Activated naive CD4-positive, alpha-beta T cell (primary cell): ENCODE measurements at places on chromosomes 12 and 14.

- DNase-seq = no peak
Measured at GRCh38 chr14:74469548-74470518, 23.3 kb downstream of the NPC2 start.

- no peak for DNase-seq
Measured at GRCh38 chr14:90535556-90536090, 138.8 kb downstream of the CALM1 start.

DNA sequence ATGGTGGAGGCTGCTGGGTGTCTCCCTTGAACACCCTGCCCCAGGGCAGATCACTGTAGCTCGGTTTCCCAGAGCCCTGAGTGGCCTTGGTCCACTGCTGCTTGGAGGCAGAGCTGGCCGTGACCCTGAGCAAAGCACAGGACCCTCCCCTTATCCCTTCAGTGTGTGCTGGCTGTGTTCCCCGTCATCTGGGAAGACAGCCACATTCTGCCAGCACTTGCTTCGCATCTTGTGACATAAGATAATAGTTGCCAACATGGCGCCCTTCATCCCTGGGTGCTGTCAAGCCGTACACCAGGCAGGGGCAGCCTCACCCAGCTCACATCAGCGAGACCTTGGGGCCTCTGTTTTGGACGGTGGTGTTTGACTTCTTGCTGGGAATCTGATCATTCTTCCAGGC lies 12.1 kb upstream of the ALDH2 start:
- no peak for DNase-seq

DNA sequence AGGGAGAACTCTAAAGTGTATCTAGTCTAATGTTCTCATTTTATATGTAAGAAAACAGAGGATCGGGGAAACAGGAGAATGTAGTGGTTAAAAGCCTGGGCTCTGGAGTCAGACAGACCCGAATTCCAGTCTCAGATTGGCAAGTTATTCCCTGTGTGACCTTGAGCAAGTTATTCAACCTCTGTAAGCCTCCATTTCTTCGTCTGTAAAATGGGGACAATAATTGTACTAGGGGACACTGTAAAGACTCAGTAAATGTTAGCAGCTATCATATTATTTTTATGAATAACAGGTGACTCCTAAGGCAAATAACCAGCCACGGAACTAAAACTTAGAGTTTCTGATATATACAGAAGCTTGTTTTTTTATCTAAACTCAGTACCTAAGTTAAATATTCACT lies 152.1 kb downstream of the APAF1 start:
- DNase-seq = no peak

DNA sequence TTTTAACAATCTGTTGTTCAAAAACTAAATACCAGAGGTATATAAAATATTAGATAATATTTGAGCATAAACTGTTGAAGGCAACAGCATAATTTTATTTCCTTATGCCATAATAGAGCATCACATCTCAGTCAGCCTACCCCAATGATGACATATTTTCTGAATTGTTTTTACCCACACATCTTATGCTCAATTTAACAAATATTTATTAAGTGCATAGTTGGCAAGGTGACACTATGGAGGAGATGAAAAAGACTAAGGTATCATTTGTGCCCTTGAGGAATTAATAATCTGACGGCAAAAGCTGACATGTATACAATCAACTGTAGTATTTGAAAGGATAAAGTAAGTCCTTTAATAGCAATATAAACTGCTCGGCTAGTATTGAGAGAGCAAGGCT lies 102.4 kb downstream of the SYT1 start:
- no peak for DNase-seq

DNA sequence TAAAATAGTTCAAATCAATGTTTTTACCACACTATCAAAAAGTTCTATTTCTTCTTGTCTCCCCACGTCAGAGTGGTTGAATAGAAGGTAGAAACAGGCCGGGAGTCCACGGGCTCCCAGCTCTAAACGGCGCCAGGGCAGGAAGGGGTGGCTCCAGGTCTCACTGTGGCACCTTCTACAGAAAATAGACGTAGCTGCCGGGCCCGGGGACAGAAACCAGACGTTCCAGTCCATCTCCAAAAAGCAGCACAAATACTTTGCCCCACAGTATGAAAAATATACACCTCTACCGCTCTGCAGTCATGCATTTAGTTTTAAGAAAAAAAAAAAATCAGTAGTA lies 30.9 kb downstream of the CCNK start:
- no peak for DNase-seq

DNA sequence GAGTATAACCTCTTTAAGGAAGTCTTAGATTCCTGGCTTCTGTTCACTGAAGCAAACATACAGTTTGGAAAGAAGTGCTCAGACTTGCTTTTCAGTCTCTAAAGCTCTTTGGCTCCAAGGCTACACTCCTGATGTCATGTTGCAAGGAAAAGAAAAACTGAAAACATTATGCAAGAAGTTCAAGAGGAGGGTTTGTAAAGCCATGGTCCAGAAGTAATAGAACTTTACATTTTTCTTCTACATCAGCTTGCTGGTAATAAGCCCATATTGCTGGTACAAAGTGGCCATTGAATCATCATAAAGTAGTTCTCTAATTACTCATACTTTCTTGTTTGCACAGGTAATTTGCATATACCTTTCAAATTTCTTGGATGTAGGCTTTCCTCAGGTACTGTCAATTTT lies 83.6 kb downstream of the BBS10 start:
- DNase-seq = no peak

DNA sequence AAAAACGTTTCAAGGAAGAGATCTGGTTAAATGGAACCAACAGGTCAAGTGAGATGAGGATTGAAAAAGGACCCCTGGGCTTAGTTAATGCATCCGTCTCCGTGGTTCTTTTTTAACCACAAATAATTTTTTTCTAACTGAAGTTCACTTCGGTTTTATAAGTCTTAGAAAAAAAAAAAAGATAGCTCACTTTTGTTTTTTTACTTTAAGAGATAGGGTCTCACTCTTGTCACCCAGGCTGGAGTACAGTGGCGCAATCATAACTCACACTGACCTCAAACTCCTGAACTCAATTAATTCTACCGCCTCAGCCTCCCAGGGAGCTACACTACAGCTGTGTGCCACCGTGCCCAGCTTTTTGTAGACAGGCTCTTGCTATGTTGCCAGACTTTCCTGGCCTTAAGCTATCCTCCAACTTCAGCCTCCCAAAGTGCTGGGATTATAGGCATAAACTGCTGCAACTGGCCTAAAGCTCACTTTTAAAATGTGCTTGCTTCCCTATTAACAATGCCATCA lies 11.8 kb downstream of the HNRNPC start:
- no peak for DNase-seq

DNA sequence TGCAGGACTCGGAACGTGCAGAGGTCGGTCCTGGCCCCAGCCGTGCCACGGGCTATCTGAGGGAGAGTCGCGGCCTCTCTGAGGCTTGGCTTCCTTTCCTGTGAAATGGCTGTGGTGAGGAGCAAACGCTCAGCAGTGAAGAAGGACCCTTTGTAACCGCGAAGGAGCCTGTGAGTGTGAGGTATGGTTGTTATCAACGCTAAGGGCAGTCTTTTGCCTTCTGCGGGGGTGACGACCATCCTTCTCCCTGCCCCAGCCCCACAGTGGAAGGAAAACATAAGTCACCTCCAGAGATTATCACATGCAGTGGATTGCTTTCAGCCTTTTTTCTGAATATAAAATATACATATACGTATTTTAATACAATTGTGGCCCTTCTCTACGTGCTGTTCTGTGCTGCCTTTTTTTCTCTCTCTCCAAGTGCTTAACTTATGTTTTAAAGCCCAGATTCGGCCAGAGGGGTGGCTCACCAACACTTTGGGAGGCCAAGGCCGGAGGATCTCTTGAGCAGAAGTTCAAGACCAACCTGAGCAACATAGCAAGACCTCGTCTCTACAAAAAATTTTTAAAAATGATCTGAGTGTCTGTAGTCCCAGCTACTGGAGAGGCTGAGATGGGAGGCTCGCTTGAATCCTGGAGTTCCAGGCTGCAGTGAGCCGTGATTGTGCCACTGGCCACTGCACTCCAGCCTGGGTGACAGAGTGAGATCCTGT lies 17.4 kb downstream of the TAMALIN start:
- no peak for DNase-seq

DNA sequence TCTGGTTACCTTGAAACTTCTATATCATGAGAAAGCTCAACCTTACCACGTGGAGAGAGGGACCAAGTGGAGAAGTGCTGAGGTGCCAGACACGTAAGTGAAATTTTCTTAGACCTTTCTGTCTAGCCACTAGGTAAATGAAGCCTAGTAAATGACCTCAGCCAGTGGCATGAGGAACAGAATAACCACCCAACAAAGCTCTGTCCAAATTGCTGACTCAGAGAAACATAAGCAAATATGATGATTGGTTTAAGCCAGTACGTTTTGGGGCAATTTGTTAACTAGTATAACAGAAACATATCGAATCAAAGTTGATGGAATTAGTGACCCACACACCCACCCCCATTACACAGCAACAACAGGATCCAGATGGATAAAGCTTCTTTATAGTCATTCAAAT lies 75.2 kb upstream of the MAX start:
- no peak for DNase-seq

GRCh38 chr14:69501423-69501838 lies 16.9 kb downstream of the PLEKHD1 start:
- DNase-seq = no peak

GRCh38 chr12:121413917-121414316 lies 14.0 kb downstream of the RNF34 start:
- DNase-seq = no peak

DNA sequence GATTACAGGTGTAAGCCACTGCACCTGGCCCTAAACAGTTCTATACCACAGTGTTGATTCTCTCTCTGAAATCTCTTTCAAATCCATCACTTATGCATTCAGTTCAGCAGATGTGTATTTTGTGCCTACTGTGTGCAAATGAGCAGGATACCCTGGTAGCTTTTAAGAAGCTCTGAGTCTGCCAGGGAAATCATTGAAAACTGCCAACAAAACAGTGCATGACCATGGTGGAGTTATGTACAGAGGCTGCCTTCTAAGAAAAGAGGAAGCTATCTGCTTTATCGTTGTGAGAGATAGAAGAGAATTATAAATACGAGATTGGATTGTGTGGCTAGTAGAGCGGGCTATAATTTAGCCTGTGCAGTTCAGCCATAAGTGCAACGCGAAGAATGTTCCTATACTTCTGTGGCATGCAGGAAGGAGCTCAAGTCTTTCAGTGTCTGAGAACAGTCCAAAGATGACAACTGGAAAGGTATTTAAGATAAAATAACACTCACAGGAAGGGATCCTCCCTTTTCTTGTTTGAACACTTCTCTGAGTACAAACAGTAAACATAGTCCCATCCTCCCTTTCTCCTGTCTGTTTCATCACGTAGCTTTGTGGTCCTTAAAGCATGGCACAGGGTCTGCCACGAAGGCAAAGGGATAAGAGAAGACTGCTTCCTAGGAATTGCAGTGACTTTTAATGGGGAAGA lies 4.3 kb downstream of the DIP2B start:
- no peak for DNase-seq

GRCh38 chr12:51729331-51729730 lies 119.2 kb downstream of the FIGNL2 start:
- DNase-seq = no peak

DNA sequence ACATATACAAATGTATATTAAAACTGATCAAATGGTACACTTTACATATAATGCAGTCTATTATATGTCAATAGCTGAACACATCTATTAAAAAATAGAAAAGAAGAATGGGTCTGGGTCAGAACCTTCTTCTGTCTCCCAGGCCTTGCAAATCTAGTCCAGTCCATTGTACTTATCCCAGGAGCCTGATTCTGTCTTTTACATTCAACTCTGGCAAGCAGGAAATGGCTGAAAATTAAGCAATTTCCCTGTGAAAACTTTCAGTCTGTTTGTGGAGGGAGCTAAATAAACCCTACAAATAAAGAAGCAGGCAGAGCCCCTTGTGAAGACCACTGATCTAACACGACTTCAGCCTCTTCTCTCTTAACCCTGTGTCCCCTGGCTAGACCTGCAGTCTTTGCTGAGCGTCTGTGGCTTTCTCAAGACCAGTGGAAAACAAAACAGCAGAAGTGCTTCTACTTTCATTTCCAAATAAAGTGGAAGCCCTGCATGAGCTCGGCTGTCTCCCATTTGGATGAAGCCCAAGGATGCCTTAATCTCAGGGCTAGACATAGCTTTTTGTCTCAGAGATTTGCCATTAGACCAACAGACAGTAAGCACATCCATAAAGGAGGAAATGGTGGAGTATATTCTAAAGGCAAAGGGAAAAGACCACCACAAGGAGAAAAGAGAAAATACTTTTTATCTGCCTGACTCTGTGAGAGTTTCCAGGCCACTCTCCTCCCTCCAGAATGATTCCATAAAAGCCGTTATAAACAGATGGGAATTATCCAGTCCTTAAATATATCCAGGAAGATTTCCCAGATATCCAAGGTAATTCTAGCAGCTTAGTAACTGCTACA lies 48.2 kb downstream of the CRACR2A start:
- DNase-seq = no peak

DNA sequence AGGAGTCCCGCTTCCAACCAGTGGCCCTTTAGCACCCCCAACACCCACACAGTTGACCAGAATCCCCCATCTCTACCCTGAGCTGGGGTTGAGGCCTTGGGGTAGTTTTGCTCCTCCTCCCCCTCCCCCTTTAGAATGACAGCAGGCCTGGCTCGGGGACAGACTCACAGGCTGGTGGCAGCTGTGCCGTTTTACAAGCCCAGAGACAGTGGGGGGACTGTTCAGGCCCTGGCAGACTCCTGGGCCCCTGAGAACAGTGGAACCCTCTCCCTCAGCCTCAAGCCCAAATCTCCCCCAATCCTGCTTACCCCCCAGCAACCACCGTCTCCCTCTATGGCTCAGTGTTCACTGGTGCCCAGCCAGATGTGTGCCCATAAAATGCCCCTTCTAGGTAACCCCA lies 10.1 kb downstream of the TMEM119 start:
- DNase-seq = no peak

DNA sequence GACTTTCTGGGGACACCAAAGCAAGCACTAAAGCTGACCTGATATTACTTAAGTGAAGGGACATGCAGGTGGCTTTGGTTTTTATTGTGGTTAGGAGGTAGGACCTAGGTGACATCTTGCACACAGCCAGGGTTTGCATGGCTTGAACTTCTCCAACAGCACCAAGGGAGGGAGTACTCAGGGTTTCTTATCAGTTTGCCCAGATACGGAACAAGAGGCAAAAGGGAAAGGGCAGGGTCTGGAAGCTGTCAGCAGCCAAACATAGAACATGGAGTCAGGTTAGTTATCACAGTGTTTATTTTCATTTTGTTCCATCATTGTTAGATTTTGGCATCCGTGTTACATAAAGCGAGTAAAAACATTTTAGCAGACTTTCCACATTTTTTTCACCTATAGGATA lies 186.3 kb upstream of the CLEC14A start:
- no peak for DNase-seq

DNA sequence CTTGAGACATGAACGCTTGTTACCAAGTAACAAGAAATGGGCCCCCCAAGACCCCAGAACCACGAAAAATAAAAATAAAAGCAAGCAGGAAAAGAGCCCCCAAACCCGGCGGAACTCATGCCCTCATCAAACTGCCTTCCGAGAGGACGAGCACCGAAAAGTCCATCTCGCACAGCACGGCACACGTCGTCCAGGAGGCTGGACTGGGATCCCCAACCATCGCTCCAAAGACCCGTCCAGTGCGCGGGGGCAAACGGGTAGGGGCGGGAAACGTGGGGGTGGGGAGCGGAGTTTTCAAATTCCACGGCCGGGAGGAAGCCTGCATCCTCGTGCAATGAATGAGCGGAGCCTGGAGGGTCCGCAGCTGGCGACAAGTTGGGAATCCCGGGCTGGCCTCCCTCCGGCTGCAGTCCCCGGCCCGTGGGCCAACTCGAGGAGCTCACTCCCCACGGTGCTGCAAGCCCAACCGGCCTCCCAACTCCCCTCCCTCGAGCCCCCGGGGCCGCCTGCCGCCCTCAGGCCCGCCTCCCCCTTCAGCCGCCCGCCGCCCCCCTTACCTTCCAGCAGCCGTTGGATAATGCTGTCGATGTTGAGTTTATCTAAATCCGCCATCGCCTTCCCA lies 484 bp downstream of the PPP1CC start:
- no peak for DNase-seq
